ENCODE measurements at places on chromosomes 2 and 18.

DNA sequence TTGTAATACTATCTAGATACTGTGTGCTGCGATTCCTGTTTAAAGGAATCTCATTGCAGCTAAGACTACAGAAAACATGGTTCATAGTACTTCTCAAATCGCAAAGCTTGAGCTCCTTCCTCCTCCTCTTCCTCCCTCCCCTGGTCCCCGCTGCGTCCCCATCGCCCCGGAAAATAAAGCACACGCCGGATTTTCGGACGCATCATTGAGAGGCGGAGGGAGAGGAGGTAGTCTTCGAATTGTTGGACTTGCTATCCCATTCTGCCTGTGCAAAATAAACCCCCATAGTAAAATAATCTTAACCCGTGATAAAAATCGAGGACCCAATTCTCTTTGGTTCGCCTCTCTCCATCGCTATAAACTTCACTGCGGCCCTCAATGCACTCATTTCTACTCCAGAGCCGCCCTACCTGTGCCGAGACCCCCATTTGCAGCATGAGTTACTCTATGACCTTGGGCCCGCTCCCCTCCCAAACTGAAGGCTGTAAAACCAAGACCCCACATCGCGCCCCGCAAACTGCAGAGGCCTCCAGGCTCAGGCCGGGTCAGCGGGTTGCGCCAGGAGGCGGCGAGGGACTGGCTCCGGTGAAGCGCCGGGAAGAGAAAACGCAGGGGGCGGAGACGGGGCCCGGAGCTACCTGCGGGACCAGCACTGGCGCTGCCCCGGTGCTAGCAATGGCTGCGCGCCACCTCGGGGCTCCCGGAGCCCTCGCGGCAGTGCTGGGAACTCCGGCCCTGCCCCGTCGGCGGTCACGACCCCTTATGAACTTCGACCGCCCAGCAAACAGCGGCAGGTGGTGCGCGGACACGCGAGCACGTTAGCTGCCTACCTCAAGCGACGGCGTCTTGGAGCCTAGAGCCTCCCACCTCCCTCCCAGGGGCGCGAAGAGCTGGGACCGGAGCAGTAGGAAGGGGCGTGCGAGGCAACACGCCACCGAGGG lies 649 bp downstream of the ESCO1 start:
- DNase-seq = peak; percentile 61

GRCh38 chr2:30349691-30350090 lies 97.4 kb upstream of the LCLAT1 start:
- no peak for DNase-seq

DNA sequence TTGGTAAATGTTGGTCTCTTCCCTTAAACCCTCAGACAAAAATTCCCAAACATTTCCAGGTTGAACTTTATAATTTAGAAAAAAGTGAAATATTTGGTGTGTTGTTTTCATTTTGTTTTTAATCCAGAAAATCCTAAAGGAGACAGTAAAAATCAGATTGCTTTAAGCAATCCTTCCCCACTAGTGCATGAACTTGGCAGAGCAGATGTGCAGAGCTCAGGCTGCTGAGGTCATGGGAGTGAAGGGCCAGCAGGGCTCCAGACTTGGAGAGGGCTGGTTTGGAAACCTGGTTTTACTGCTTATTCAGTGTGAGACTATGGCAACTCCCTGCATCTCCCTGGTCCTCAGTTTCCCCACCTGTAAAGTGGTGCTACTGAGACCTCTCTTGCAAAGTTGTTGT lies 66.7 kb upstream of the TEX51 start:
- DNase-seq = no peak

GRCh38 chr2:10522170-10522448 lies 74.0 kb upstream of the ODC1 start:
- no peak for DNase-seq

DNA sequence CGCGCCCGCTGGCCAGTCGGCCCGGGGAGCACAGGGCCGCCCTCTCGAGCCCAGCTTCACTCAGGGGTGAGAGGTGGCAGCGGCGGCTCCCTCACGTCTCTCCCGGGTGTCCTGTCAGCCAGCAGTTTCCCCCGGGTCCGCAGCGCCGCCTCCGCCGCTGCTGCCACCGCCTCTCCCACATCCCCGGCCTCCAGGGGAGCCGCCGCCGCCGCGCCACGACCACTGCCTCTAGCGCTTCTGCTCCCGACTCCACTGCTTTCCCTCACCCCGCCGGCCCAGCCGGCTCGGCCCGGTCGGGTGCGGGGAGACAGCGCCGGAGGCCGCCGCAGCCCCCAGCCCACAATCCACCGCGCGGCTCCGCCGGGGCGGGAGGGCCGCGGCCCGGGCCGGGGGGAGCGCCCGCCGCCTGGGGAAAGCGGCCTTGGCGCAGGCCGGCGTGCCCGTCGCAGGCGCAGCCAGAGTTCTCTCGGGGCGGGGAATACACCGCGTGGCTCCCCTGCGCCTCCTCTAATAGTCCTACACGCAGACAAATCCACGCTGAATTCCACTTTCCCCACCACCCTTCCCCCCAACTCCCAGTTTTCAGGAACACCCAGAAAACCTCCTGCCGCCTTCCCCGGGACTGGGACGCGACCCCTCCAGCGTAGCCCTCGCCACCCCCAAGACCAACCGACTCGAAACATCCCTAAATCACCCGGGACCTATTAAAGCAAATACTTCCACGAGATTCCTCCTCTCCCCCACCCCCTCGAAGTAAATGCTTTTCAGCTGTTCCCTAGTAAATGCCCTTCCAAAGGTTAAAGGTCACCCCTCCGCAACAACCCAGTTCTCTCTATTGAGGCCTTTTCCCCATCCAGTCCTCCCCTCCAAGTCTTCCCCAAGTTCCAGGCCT lies at the start of gene VPS54:
TSS of gene VPS54 (minus strand) at position 346 of the 892 bp plus-strand sequence. CDS start 35,429 bp downstream, outside the sequence.
- DNase-seq = peak; percentile 42

DNA sequence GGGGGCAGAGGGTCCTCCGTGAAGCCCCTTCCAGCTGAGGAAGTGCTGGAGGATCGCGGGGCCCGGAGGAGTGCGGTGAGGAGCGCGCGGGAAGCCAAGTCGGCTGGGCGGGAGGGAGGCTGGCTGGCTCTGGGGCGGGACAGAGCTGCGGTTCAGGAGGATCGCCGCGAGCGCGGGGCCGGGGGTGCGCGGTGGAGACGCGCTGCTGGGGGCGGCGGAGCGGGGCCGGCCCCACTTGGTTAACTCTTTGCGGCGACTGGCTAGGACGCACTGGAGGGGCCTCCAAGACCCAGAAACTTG lies 464 bp downstream of the CYBRD1 start:
- peak; percentile 43 for DNase-seq

DNA sequence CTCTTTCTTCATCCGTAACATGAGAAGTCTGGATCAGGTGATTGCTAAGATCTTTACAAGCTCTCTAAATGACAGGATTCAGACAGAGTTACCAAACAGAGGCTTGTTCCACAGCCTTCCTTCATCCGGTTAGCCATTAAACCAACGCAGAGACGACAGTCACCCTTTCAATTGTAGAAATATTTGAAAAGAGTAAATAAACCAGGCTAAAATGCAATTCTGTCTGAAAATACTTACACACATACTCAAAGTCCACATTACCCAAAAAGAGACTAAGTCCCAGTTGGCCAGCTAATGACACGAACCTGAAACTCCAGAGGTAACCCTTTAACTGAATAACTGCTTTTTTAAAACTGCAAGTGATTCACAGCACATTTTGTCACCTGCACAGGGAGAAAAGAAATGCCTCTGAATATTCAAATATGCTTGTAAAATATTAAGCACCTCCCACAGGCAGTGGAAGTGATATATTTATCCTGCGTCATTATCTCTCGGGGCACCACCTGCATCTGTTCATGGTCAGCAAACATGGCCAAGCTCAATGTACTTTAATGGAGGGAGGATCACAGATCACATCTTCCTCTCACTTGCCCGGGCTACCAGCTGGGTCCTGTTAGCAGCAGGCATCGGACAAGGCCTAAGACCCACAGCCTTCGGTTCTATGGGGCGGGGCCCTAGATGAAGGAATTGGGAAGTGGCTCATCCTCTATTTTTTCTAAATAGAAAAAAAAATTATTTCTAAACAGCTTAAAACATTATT lies 38.8 kb upstream of the DNER start:
- DNase-seq = no peak

DNA sequence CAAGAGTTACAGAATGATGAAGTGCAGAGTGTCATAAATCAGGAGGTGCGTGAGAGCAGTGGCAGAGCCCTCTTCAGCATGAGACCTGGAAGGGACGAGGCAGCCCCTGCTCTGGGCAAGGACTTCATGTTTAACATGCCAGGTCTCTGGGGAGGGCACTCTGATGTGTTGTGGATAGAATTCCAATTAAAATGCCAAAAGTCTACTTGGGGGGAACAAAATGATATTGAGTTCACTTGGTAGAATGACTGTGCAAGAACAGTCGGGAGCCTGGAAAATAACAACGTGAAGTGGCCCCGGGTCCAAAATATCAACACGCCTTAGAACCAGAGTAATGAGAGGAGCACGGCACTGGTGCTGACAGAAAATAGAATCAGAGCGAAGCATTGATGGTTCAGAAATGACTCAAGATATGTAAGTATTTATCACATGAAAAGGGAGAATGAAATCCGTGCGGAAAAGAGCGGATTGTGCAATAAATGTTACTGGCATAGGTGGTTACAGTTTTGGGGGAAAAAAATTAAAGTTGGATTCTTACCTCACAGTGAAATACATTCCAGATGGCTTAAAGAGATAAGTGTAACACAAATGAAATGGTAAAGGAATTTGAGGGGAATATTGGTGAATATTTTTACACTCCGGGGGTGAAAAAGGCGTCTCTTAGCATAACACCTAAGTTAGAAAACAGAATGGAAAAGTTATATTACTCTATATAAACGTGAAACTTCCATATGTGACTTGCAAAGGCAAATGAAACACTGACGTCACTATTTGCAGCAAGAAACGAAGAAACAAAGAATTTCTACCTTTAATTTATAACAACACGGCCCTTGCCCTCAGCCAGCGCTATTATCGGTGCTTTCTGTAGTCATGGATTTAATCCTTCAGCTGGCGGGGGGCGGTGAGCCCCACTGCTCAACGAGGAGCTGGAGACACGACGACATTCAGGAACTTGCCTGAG lies 159.4 kb upstream of the TWIST2 start:
- no peak for DNase-seq

- peak; percentile 60 for DNase-seq
These were observed 15.9 kb upstream of the ATP6V1B1 start for GRCh38 chr2:70919672-70920366.

GRCh38 chr2:166671801-166672200 lies 177.8 kb upstream of the SCN7A start:
- no peak for DNase-seq

GRCh38 chr2:237072067-237072931 lies 13.4 kb upstream of the COPS8 start:
- no peak for DNase-seq

- no peak for DNase-seq
These were observed 3.0 kb upstream of the CPS1 start for GRCh38 chr2:210553373-210553772.

- DNase-seq = no peak
These were observed 55.7 kb upstream of the PDE1A start for GRCh38 chr2:182482511-182482910.

DNA sequence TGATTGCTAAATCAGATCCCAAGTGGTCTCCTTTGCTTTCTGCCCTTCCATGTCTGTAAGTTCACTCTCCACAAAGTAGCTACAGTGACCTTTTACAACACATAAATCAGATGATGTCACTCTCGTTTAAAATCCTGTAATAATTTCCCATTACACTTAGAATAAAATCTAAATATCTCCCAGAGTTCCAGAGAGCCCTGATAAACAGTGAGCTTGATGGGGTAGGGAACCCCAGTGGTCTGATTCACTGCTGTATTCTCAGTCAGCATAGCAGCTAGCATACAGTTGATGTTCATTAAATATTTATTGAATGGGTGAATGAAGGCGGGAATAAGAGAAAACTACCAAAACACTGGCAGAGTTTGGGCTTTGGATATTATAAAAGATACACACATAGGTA lies 117.7 kb downstream of the ZAP70 start:
- no peak for DNase-seq

DNA sequence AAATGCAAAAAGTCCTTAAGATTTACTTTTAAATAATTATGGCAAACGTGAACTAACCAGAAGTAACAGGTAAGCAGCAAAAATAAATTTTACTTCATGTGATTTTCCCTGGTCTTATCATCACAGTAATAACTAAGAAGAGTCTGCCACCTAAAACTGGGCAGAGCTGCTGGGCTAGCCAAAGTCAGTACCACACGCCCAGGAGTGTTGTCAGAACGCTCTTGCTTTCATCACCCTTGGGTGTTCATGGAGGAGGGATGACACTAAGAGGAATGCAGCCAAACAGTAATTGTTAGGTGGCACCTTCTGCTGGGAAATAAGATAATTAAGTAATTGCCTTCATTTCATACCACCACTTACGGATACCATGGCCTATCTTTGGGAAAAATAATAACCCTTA lies 92.0 kb upstream of the NEUROD1 start:
- no peak for DNase-seq

DNA sequence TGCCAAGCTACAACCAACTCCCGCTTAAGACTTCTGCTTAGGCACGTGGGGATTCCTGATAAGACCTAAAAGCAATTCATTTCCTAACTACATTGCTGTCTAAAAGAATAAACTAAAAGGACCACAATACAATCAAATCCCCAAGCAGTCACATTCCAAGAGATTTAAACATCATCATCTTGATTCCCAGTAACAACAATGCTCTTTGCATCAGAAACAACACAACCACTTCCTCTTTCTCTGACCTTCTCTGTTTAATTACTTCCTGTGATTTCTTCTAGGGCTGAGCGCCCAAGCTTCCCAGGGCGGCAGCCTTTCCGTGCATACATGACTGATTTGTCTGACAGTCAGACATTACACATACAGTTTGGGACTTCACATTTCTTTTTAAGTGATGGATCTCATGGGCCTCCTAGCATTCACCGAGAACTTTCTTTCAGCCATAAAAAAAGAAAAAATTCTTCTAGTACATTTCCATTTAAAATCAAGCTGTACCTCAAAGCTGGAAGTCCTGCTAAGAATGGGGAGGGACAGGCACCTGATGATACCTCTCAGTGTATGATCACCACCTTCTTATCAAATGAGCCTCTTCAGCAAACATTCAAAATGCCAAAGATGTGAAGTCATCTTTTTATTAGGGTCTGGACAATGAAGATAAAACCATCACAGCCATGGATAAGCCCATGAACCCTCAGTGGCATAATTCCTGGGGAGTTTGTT lies 11.5 kb downstream of the SPRED2 start:
- DNase-seq = no peak

GRCh38 chr2:54522624-54523281 lies 66.6 kb downstream of the SPTBN1 start:
- DNase-seq = peak; percentile 25
